Suppressor macrophage (primary cell): ENCODE measurements at places on chromosomes 6 and 20.

DNA sequence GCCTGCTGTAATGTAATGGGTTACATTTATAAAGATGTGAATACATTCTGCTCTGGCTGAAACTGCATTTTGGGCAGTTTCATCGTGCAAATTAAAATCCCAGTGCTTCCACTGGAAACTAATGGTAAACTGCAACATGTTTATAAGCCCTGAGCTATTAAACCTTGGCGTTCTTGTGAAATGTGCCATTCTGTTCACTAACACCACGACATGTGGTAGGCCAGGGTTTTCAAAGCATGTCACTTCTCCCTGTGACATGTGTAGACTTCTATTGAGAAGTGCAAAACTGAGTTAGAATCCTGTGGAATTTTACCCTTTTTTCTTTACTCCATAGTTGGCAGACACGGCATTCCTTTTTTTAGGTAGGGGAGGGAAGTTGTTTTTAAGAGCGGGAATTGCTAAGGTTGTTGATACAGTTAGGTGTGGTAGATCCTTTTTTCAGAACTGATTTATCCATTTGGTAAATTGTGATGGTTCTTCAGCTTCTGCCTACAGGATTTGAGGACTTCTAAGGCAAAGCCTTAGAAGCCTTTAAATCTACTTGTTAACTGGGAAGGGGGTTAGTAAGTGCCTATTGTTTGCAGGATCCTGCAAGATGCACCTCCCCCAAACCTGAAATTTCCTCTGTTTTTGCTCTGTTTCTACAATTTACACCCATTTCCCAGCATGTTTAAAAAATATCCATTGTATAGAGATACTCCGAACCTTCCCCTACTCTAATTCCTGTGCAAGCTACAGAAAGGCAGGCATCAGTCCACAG lies 4.2 kb downstream of the SASH1 start:
- no peak for DNase-seq

DNA sequence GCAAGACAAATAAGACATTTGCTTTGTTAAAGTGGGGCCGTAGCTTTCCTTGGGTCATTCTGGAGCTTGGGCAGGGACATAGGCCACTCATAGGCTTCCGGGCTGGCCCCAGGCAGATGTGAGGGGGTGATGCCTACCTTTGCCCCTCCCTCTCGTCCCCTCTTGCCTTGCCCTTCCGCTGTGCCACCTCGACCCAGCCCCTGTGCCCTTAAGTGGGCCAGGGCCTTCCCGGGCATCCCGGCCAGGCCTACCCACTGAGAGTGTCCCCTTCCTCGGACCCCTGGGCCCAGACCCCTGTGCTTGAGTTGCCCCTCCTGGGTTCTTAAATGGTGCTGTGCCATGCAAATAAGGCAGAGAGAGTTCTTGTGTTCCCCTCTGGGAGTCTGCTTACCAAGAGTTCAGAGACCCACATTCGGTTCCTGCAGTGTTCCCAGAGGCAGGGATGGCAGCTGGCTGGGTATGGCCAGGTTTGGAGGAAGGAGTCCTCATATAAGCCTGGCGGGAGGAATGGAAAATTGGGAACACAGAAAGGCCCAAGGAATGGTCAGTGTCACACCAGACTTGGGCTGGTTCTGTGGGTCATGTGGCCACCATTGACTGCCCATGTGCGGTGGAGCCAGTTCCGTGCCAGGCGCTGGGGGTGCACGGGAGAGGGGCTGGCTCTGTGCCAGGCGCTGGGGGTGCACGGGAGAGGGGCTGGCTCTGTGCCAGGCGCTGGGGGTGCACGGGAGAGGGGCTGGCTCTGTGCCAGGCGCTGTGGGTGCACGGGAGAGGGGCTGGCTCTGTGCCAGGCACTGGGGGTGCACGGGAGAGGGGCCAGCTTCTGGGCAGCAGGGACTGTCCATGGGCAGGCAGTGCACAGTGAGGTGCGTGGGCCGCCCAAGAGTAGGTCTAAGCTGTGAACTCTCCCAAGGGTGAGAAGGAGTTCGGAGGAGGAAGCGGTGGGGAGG lies 173.5 kb upstream of the SNX9 start:
- DNase-seq: no peak

DNA sequence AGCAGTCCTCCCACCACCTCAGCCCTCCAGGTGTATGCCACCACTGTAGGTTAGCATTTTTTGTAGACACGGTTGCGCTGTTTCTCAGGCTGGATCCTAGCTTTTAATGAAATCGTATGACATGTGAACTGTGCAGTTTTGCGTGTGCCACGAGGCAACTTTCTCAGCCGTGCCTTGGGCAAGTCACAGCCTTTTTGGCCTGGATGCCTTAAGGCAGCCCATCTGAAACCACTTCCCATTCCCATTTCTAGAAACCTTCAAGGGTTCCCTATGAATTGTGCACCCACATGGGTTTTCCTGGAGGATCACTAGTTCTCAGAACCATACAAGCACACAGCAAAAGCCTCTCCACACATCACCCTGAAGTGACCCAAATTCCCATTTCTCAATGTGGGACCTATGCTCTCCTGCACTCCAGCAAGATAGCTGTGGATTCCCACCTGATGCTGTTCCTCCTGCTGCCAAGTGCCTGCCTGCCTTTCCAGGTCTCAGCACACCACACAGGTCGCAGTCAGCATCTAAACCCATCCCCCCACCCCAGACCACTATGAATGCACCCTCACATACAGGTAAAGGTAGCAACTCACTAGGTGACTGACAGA lies 28.9 kb downstream of the SNX5 start:
- peak; percentile 32 for DNase-seq

GRCh38 chr20:60365882-60366281 lies 407.7 kb downstream of the CDH26 start:
- no peak for DNase-seq

GRCh38 chr6:108242721-108243120 lies 18.1 kb downstream of the SNX3 start:
- no peak for DNase-seq

DNA sequence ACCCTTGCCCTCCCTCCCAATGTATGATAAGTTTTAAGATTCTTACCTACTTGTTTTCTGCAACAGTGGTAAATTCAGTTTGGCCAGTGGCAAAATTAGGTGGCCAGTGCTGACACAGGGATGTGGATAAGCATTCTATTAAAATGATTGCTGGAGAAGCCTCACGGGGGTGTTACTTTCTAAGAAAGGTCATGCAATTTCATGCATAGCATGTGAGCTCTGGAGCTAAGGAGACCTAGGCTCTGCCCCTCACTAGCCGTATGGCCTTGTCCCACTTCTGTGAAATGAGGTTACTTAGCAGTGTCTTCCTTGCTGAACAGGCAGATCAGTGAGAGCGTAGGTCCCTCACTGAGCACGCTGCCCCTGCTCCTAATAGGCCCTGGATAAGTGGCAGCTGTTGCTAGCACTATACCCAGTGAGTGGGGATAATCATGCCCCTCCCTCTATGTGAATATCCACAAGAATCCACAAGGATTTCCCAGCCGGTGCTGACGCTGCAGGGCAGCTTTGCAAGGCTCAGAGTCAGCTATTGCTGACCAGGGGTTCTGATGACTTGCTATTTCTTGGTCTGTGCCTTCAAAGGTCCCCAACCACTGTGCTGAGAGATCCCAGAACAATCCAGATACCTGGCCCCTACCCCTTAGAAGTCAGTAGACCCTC lies 86.5 kb upstream of the MRPS10 start:
- DNase-seq: no peak

GRCh38 chr20:38893056-38893564 lies 33.1 kb upstream of the FAM83D start:
- no peak for DNase-seq

DNA sequence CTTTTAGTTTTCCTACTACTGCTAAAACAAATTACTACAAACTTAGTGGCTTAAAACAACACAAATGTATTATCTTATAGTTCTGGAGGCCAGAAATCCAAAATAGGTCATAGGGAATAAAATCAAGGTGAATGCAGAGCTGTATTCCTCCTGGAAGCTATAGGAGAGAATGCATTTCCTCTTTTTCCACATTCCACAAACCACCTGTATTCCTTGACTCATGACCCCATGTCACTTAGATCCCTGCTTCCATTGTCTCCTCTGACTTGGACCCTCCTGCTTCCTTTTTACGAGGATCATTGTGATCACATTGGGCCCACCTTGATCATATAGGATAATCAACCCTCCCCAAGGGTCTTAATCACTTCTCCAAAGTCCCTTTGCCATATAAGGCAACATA lies 200.8 kb downstream of the KCNQ5 start:
- DNase-seq: no peak

GRCh38 chr6:130377371-130377770 lies 11.6 kb downstream of the TMEM200A start:
- DNase-seq: no peak

- DNase-seq: no peak
Observed at GRCh38 chr6:74283532-74283931, 587.5 kb downstream of the CD109 start.
